B cell (primary cell): ENCODE measurements at places on chromosomes 11 and 22. TPM values are rescaled to one million over a fixed set of nuclear protein-coding genes. Genes with fewer than 3 reads are reported as not detected.

The OR8B12 gene
- not detected in 2 replicates for total RNA-seq

The HRAS gene
- 63.5 and 66.2 TPM in 2 replicates for total RNA-seq

The FDX1 gene
- 10.0 and 11.2 TPM in 2 replicates for total RNA-seq

The KCNK7 gene
- total RNA-seq: 3.5 and 3.9 TPM in 2 replicates

The AIFM3 gene
- 3.0 and 4.5 TPM in 2 replicates for total RNA-seq

The DDIAS gene
- 1.7 and 2.4 TPM in 2 replicates for total RNA-seq

The KRTAP5-2 gene
- not detected in 2 replicates for total RNA-seq

The LDHAL6A gene
- 0.27 TPM in 1 of 2 replicates, not detected in the other for total RNA-seq

The DNAJB7 gene
- not detected in 2 replicates for total RNA-seq

The ANO5 gene
- not detected in 2 replicates for total RNA-seq

The GAL3ST3 gene
- not detected in 2 replicates for total RNA-seq

The DEFB131B gene
- not detected in 2 replicates for total RNA-seq

The FREY1 gene
- total RNA-seq: 6.5 and 6.6 TPM in 2 replicates

The A4GALT gene
- total RNA-seq: 6.1 and 6.9 TPM in 2 replicates

The GLB1L2 gene
- 0.36 and 0.44 TPM in 2 replicates for total RNA-seq

The PGA5 gene
- not detected in 2 replicates for total RNA-seq

The DESI1 gene
- 25.5 and 26.3 TPM in 2 replicates for total RNA-seq

The APOA5 gene
- total RNA-seq: not detected in 2 replicates
